ENCODE measurements at places on chromosomes 7 and 10.

- no peak for DNase-seq
Observed at GRCh38 chr10:100041306-100042002, 31.7 kb upstream of the DNMBP start.

DNA sequence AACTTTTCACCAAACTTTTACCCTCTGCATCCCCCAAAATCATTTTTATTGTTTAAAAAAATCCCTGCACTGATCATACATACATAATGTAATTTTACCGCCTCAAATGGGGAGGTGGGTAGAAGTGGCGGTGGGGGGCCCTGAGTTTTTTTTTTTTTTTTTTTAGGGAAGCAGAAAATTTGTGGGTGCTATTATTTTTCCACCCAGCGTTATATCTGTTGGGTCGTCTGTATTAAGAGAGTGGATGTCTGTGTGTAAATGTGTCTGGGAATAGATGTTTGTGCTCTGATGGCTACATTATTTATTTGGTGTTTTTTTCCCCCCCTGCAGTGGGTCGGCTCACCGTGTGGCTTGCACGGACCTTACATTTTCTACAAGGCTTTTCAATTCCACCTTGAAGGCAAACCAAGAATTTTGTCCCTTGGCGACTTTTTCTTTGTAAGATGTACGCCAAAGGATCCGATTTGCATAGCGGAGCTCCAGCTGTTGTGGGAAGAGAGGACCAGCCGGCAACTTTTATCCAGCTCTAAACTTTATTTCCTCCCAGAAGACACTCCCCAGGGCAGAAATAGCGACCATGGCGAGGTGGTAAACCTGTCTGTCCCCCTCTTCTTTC lies 438 bp downstream of the ARID5B start:
- DNase-seq: no peak

- no peak for DNase-seq
Observed at GRCh38 chr7:2421943-2422310, 18.5 kb downstream of the CHST12 start.

DNA sequence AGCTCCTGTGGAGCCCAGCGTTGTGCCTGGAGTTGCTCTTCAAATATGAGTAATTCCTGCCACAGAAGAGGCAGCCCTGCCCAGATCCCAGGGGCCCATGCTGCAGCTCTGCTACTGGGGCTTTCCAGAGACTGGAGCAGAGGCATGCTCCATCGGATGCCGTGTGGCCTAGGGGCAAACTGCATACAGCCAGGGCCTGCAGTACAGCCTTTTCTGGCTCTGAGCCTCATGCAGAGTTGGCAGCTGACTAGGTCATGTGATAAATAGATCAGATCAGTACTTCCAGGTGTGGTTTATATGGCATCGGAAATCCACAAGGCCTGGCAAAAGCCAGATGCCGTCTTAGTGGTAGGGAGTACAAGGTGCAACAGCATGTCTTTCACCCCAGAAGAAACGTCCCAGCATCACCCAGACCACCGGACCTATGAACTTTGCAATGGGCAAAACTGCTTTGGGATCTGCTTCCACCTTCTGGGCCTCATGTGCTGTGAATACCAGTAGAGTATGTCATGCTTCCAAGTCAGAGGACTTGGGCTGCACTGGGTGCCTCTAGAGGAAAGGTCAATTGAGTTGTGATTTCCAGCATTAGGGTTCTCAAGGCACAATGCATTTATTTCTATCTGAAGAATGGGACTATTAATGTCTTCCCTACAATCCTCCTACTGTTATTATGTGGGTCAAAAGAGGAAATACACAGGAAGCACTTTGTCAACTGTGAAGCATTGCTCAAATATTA lies 250.7 kb upstream of the ZNF32 start:
- DNase-seq: no peak

DNA sequence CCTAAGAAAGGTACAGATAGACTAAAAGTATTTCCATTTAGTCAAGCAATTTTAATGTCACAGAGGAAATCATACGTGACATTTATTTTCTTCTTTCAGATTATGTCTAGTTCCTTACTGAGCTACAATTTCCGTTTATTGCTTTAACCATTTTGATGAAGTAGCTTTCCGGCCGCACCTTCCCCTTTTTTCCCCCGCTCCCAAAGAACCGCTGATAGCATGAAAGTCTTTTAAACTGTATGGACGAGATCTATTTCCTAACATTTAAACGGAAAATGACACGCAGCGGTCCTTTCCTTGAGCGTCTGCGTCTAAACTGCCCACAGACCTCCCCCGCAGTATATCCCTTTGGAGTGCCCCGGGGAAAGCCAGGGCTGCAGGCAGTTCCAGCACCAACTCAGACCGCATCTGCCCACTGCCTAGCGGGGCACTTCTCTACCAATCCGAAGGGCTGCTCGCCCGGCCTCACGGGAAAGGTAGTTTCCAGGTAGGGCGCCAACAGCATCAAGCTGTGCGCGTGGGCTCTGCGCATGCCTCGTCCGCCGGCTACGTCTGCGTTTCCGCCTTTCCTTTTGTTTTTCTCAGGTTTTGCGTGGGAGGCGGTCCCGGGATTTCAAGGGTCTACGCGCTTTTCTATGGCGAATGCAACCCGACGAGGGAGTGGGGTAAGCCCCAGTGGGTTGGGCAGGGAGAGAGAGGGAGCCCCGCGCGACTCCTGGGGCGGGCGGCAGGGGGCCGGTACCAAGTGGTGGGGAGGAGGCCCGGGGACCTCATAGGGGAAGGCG lies at the start of gene ZNF33A:
Gene ZNF33A, plus strand, starts transcription at position 557 of the 785 bp plus-strand sequence. CDS start 1,667 bp downstream, outside the sequence.
- DNase-seq: peak; percentile 95

GRCh38 chr10:128062881-128063563 lies 63.2 kb downstream of the MKI67 start:
- peak; percentile 63 for DNase-seq

- DNase-seq: no peak
Observed at GRCh38 chr7:114657279-114657678, 242.7 kb downstream of the FOXP2 start.

- no peak for DNase-seq
Observed at GRCh38 chr7:26930845-26931244, 66.5 kb upstream of the SKAP2 start.

GRCh38 chr7:112497481-112497880 lies 16.7 kb downstream of the LSMEM1 start:
- no peak for DNase-seq

- DNase-seq: no peak
Observed at GRCh38 chr10:62457196-62457595, 83.0 kb downstream of the ZNF365 start.

GRCh38 chr10:104297697-104298660 lies 29.0 kb downstream of the GSTO2 start:
- no peak for DNase-seq

DNA sequence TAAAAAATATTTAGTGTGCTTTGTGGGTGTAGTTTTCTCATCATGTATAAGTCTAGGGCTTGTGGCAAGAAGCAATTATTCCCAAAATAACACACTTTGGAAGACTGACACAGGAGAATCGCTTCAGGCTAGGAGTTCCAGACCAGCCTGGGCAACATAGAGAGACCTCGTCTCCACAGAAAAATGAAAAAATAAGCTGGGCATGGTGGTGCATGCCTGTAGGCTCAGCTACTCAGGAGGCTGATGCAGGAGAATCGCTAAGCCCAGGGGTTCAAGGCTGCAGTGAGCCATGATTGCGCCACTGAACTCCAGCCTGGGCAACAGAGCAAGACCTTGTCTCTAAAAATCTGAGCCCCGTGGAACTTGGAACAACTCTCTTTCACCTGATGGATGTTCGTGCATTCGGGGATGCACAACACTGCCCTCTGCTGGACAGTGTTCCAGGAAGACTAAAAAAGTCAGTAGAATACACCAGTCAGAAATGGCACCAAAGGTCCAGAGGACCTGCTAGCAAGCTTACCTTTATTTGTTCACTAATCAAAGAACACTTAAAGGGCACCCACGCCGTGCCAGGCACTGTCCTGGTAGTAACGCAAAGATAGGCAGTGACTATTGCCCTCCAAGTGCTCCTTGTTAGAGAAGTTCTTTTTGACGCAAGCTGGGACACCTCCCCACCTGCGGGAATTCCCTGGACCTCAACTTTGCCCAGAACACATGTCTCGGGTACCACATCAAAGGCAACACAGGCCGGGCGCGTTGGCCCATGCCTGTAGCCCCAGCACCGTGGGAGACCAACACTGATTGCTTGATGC lies 81.9 kb upstream of the CALN1 start:
- no peak for DNase-seq

DNA sequence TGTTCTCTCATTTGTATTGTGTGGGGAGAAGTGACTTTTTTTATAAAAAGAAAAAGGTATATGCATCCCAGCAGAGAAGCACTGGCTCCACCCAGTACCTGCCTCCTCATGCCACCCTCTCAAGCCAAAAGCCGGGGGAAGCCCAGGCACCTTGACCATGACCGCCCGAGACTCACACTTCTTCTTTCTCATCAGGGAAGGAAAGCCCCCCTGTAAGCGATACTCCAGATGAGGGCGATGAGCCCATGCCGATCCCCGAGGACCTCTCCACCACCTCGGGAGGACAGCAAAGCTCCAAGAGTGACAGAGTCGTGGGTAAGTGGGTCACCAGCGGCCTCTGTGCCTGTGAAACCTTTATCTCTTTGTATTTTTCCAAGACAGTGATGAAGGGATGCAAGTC lies 22.9 kb downstream of the IKZF1 start:
- DNase-seq: no peak

- DNase-seq: no peak
Observed at GRCh38 chr7:127208860-127209259, 43.9 kb downstream of the GRM8 start.

- no peak for DNase-seq
Observed at GRCh38 chr7:39464350-39465054, 101.7 kb upstream of the YAE1 start.

GRCh38 chr7:46205478-46205877 lies 284.4 kb upstream of the IGFBP3 start:
- no peak for DNase-seq

DNA sequence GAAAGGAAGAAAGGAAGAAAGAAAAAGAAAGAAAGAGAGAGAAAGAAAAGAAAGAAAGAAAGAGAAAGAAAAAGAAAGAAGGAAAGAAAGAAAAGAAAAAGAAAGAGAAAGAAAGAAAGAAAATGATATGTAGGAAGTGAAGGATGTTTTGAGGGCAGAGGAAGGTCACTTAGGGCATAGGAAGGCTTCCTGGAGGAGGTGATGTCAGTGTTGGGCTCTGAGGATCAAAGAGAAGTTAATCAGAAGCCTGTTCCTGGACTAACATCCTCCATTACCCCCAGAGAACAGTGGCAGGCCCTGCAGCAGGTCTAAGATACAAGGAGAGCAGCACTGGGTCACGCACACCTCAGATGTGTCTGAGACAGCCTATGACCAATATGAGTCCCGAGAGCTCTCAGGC lies 54.7 kb upstream of the CALN1 start:
- DNase-seq: no peak

- no peak for DNase-seq
Observed at GRCh38 chr7:83550100-83550499, 98.8 kb downstream of the SEMA3E start.

DNA sequence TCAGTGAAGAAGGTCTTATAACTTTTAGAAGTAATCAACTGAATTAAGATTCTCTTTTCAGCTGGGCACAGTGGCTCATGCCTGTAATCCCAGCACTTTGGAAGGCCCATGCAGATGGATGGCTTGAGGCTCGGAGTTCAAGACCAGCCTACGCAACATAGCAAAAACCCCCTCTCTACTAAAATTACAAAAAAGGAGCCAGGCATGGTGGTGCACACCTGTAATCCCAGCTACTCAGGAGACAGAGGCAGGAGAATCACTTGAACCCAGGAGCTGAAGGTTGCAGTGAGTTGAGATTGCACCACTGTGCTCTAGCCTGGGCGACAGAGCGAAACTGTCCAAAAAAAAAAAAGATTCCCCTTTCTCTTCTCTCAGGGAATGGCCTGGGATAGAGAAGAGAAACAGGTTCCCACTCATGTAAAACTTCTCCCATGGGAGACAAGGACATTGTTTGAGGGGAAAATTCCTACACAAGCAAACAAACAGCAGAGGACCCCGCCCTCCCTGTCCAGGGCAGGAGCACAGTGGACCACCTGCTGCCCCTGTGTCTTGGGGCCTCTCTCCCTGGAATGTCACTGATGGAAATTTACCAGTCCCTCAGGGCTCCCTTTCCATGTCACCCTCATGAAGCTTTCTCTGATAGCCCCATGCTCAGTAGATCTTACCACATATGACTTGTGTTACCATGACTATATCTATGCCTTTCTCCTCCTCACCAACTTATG lies 5.6 kb downstream of the IL2RA start:
- no peak for DNase-seq

DNA sequence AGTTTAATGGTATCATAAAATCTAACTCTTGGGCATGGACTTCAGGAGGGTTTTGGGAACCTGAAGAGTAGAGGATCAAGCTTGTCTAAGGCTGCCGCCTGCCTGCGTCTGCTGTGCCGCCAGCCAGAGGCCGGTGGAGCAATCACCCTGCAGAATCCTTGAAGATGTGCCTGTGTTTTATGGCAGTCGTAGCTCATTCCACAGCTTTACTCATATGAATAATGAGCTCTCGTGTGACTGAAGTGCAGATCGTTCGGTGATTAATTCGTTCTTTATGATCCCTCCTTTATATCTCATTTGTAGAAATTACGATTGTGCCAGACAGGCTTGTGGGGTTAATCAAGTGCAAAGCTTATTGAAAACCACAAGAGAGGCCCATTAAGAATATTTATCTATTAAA lies 100.8 kb downstream of the ACTR3B start:
- peak; percentile 31 for DNase-seq

DNA sequence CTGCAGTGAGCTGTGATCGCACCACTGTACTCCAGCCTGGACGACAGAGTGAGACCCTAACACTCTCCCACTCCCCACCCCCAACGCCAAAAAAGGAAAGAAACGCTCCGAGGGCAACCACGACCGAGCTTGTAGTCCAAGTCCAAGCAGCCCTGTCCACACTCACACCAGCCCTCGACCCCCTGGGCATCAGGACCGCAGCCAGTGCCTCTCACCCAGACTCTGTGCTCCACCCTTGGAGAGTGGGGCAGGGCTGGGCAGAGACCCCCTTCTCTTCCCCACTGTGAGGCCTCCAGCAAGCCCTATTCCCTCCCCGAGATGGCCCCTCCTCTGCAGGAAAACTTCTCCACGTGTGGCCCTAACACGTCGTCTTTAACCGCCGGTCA lies 82.6 kb downstream of the FOXL3 start:
- DNase-seq: no peak

GRCh38 chr10:124403548-124403947 lies 15.2 kb downstream of the OAT start:
- DNase-seq: no peak

DNA sequence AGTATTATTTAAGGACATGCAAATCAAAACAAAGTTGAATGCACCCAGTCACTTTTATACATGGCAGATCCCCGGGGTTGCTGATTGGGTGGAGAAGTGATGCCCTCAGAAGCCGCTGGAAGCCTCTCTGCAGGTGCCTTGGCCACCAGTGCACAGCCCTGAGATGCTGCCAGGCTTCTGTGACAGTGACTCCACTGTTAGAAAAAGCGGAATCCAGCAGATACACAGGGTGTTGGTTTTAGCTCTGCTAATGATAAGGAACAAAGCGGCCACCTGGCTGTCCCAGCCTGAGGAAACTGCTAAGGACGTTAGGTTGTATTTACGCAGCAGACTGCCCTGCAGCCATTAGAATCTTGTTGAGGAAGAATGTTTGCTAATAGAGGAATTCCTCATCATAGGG lies 47.5 kb downstream of the JAKMIP3 start:
- DNase-seq: no peak
